ENCODE measurements at places on chromosomes 5 and 9.

DNA sequence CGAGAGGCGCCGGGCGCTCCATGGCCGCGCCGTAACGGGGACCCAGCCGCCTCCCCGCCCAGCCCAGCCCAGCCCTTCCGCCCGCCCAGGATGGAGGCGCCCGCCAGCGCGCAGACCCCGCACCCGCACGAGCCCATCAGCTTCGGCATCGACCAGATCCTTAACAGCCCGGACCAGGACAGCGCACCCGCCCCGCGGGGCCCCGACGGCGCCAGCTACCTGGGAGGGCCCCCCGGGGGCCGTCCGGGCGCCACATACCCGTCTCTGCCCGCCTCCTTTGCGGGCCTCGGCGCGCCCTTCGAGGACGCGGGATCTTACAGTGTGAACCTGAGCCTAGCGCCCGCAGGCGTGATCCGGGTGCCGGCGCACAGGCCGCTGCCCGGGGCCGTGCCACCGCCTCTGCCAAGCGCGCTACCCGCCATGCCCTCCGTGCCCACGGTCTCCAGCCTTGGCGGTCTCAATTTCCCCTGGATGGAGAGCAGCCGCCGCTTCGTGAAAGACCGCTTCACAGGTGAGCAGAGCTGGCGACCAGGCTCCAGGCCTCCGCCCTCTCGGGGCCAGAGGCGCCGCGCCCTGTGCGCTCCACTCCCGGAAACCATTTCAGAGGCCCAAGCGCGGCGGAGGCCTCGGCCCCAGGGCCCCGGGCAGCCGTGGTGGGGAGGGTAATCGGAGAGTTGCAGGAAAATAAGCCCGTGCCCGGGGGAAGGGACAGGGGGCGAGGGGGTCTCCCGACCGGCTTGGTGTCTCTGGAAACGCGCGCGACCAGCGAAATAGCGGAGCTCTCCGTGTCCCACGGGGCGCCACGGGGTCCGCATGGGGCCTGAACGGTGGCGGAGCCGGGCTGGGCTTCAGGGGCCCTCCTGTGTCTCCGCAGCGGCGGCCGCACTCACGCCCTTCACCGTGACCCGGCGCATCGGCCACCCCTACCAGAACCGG, 496 bp downstream of the TLX3 start:
- no peak for DNase-seq

GRCh38 chr9:79687131-79687447, 115.3 kb downstream of the TLE4 start:
- no peak for DNase-seq

- no peak for DNase-seq
Measured at GRCh38 chr9:133545494-133546286, 11.2 kb downstream of the ADAMTSL2 start.

- DNase-seq: no peak
Measured at GRCh38 chr5:141811287-141812155, 66.7 kb downstream of the PCDH1 start.

- DNase-seq: peak; percentile 100
Measured at GRCh38 chr5:132866342-132867045, at the start of the genes GDF9 and UQCRQ. Gene GDF9, minus strand, starts transcription at chr5:132866469. Its CDS starts 1,936 bp downstream, at chr5:132864533. Gene UQCRQ, plus strand, starts transcription at chr5:132866642. Its CDS starts 240 bp downstream, at chr5:132866882.

GRCh38 chr5:143396353-143396940, 7.0 kb downstream of the NR3C1 start:
- DNase-seq: no peak

- DNase-seq: no peak
Measured at GRCh38 chr9:37976714-37977477, 73.0 kb upstream of the SLC25A51 start.

GRCh38 chr5:6714226-6715041, 1.2 kb downstream of the TENT4A start:
- no peak for DNase-seq

DNA sequence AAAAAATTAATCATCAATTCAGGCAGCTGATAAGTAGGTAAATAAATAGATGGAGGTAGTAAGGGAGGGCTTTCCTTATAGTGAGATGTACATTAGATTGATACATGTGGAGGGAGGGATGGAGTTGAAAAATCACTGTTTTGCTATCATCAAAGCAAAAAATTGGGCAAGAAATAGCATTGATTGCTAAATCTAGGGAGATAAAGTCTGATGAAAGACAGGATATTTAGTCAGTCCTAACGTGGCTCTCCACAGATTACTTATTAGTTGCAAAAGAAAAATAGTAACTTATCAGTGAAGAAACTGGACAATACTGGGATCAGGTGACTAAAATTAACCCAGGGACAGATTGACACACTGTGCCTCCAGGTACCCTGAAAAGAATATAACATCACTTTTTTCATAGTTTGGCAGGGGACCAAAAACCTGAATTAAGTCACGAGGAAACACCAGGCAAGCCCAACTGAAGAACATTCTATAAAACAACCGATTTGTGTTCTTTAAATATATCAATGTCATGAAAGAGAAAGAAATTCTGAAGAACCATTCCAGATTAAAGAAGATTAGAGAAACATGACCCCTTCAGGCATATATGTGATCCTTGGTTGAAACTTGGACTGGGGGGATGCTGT, 27.1 kb upstream of the GOLPH3 start:
- no peak for DNase-seq

GRCh38 chr9:123059472-123060220, 26.2 kb downstream of the GPR21 start:
- DNase-seq: no peak

DNA sequence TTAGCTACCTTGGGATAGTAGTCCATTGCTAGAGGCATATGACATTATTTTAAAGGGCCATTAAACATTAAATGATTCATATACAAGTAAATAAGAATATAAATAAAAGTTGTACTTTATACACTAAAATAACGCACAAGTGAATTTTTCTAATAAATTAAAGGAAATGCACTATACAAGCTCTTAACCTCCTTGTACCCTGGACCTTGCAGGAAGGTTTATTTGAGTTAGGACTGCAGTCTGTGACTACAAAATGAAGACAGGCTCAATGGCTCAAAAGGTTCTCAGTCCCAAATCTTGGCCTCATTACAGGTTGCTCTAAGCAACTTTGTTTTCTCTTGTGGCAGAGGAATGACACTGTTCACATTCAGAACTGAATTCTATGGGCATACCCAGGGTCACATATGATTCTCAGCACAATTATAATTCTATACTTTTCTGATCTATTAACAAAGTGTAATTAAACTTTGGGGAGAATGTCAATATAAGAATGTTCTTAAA, 34.4 kb downstream of the FEM1C start:
- DNase-seq: no peak

DNA sequence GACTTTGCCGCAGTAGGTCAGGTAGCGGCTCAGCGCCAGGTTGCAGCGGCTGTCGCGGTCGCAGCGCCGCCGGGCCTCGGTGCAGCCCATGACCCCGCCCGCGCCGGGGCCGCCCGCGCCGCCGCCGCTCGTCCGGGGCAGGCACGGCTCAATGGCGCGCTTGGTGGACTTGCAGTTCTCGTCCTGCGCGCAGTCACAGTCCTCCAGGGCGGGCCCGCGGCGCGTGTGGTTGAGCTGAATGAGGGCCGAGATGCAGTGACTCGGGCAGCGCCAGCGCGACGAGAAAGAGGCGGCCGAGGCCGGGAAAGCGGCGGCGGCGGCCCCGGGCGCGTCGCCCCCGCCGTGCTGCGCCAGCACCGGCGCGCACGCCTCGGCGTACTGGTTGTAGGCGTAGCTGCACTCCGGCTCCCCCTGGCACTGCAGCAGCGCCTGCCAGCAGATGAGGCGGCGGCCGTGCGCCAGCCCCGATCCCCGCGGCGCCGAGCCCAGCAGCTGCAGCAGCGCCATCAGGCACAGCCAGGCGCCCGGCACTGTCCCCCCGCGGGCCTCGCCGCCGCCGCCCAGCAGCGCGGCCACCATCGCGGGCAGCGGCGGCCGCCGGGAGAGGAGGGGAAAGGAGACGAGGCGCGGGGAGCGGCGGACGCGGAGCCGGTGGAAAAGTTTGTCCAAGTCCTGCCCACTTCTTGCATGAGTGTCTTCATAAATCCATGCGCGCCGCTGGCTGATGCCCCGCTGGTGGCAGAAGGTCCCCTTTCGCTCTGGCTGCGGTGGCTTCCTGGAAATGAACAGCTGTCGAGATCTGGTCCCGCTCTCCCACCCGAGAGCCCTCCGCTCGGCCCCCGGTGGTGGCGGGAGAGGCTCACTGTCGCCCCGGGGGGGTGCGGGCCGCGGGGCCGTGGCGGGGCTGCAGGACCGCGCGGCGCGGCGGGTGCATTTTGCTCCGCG, 833 bp downstream of the GAS1 start:
- DNase-seq: peak; percentile 34

DNA sequence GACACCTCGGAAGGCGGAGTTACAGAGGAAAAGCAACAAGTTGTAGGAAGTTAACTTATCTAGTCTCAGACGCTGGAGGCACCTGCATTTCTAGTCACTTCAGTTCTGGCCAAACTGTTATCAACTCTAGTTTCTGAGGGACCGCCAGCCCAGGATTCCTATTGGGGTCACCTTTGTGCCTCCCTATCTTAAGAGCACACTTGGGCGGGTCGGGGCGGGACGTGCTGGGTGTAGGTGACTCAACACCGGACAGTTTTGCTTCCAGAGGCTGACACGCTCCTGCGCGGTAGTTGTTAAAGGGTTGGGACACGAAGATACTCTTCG, 679 bp upstream of the KDM4C start:
- DNase-seq: no peak

- no peak for DNase-seq
Measured at GRCh38 chr9:35423499-35423898, 66.4 kb upstream of the RUSC2 start.

GRCh38 chr5:166353580-166353979, 1937.9 kb upstream of the WWC1 start:
- DNase-seq: no peak

DNA sequence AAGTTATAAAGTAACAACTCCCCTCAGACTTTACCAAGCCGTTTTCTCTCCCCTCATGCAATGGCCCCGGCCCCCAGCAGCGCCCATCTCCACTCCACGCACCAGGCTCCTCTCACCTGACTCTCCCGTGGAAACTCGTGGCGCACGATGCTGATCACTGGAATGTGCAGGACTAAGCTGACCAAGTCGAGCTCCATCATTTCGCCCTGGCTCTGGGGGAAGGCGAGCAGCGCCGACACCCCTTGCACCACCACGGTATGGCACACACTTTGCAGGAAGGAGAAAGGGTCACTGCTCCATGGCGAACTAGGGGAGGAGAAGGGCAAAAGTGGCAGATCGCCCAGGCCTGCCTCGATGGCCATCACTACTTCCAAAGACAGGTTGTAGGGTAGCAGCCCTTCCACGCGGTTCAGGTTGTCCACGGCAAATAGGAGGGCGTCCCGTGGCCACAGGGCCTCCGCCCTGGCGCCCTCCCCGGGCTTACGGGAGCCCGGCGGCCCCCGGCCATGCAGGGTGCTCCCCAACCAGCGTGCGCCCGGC, 1.2 kb downstream of the GRIN3A start:
- no peak for DNase-seq

DNA sequence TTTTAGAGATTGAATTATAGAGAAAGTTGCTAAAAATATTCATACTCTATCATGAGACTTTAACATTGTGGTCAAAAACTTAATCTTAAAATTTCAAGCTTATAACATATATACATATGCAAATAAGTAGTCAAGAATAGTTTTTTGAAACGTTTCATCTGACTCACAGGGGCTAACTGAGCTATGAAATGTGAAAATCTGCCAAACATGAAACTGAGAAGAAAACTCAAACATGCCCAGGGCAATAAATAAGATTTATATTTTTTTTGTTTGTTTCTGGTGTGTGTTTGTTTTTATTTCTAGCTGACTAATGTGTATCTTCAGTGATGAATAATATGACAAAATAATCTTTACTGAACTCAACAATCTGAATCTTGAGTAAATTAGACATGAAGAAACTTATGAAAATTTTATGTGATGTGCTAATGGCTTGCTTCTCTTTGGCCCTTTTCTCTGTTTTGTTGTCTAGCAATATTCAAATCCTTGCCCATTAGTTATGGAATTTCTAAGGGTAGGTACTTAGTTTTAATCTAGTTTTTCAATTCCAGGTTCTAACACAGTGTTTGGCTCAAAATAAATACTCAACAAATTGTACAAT, 99.9 kb downstream of the FAM174A start:
- DNase-seq: no peak

DNA sequence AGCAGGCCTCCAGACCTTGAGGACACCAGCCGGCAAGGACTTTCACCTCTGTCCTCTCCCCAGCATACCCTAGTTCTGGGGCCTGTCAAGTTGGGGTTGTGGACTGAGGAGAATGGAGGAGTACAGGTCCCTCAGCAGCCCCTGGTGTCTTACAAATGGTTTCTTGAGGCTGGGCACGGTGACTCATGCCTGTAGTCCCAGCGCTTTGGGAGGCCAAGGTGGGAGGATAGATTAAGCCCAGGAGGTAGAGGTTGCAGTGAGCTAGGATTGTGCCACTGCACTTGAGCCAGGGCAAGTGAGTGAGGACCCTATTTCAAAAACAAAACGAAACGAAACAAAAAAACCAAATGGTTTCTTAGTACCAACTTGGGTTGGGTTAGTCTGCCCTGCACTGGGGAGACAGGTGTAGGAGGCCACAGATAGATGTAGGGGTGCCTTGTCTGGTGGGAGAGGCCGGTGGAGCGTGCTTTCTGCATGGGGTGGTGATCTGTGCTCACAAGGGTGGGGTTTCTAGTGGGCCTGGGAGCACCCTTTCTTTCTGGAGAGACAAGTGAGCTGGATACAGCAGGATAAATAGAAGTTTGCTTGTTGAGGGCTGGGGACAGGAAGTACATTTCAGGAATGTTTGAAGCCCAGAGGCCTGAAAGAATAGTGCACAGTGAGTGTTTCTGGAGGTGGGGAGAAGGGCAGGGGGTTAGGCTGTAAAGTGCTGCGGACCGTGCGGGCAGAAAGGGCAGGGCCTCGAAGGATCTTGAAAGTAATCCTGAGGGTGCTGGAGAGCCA, 37.7 kb upstream of the PSD2 start:
- no peak for DNase-seq

DNA sequence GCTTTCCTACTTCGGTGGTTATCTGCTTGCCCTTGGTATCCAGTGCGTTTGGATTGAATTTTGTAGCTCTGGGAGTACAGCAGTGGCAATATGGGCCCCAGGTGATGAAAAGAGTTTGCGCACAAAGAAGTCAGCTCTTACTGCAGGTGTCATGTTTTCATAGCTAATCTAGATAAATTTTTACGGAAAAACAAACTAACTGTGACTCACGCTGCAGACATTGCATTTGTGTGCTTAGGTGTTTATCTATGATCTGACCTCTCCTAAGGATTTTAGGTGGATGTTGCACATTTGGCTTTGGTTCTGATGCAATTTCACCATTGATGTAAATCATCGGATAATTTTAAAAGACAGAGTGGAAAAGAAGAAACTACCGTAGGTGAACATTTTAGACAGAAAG, 92.1 kb downstream of the VCAN start:
- DNase-seq: no peak

DNA sequence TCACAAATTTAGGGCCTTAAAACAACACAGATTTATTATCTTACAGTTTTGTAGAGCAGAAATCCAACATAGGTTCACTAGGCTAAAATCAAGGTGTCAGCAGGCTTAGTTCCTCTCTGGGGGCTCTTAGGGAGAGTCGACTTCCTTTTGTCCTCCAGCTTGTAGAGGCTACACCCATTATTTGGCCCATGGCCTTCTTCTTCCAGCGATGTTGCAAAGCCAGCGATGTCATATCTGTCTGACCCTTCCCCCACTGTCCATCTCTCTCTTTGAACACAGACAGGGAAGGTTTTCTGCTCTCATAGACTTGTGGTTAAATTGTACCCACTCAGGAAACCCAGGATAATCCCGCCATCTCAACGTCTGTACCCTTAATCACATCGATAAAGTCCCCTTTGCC, 60.3 kb upstream of the SHB start:
- no peak for DNase-seq

All from SW 1271 (cell line).